SJCRH30 (cell line): ENCODE measurements at places on chromosomes 2 and 18.
A peak's percentile ranks its signal among the peaks of the same experiment; 100 is the strongest.

GRCh38 chr2:206368933-206369569 is 74.3 kb upstream of the ADAM23 start:
- no peak for DNase-seq

- no peak for DNase-seq
Observed at GRCh38 chr2:113734185-113734584, 22.3 kb downstream of the SLC35F5 start.

DNA sequence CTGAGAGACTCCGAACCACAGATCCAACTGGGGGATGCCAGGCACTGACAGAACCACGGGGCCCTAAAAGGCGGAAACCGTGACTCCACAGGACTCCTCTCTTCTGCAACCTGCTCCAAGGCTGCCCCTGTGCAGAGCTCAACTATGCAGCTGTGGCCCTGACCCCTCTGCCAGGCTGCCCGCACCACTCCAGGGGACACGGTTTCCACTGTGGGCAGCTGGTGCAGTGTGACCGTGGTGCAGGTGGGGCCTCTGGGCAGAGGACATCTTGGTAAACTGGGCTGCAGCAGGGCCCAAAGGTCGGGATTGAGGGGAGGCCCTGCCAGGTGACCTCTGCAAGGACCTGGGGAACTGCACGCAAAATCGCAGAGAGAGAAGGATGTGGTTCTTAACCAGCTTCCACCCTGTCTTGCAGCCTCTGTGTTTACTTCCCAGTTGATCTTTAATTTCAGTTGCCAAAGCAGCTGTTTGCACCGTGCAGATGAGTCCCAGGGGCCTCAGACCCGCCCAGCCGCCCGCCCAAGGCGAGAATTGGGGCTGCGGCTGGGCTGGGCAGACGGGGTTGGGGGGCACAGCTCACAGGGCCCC is 104.6 kb upstream of the CTDP1 start:
- no peak for DNase-seq

DNA sequence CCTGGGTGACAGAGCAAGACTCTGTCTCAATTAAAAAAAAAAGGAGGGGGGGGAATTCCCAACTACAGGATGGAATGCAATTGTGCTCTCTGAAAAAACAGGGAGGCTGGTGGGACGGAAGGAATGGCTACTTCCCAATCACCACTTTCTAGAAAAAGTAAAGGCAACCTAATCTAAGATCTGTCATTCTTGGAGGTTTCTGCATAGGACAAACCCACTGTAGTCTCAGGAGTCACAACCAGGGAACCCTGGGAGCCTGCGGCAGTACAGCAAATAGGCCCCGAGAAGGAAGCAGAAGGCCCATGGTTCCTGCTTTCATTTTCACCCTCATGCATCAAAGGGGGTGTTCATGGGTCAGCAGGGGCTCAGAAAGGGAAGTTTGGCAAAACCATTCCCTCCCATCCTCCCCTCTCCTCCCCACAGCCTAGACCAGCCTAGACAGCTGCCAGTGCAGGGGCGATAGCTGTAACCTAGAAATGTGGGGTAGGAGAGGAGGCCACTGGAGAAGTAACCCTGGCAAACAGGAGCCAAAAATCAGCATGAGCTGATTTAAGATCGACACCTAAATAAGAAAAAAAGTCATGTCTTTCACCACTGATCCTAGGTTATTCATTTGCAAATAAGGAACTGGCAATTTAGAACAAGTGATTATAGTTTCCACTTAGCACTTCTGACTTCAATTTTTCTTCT is 48.0 kb downstream of the TRABD2A start:
- no peak for DNase-seq

GRCh38 chr2:26461601-26462023 is 16.3 kb downstream of the OTOF start:
- no peak for DNase-seq

DNA sequence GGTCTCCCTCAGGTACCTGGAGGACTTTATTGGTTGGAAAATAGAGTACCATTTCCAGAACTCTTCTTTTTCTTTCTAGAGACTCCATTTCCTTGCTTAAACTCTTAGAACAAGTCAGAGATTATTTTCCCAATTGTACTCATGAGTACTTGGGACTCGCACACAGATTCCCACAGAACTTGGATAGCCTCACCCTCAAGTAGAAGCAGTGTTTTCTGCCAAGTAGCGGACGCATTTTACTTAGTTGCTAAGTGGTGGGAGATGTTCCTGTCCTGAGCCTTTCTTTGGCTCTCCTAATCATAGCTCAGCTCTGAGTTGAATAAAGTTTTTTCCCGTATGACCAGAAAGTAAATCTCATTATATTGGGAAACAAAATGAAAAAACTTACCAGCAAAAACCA is 17.2 kb downstream of the SLC30A3 start:
- no peak for DNase-seq

- DNase-seq = no peak
Observed at GRCh38 chr2:64643838-64644457, 9.8 kb downstream of the SERTAD2 start.

DNA sequence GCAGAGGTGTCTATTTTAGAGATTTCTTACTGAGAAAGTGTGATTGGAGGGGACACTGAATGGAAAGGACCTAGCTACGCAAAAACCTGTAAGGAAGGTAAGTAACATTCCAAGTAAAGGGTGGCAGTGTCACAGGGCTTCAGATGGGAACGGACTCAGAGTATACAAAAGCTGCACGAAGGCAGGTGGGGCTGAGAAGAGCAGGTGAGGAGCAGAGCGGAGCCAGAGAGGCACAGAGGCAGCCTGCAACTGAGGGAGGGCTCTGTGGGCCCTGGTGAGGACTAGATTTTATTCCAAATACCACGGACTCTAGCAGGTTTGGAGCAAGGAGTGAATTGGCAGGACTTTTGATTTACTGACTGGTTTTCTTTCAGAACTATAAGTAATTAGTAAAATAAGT is 331.3 kb upstream of the PKDCC start:
- no peak for DNase-seq

- no peak for DNase-seq
Observed at GRCh38 chr2:140144611-140145010, 1364.4 kb upstream of the NXPH2 start.

DNA sequence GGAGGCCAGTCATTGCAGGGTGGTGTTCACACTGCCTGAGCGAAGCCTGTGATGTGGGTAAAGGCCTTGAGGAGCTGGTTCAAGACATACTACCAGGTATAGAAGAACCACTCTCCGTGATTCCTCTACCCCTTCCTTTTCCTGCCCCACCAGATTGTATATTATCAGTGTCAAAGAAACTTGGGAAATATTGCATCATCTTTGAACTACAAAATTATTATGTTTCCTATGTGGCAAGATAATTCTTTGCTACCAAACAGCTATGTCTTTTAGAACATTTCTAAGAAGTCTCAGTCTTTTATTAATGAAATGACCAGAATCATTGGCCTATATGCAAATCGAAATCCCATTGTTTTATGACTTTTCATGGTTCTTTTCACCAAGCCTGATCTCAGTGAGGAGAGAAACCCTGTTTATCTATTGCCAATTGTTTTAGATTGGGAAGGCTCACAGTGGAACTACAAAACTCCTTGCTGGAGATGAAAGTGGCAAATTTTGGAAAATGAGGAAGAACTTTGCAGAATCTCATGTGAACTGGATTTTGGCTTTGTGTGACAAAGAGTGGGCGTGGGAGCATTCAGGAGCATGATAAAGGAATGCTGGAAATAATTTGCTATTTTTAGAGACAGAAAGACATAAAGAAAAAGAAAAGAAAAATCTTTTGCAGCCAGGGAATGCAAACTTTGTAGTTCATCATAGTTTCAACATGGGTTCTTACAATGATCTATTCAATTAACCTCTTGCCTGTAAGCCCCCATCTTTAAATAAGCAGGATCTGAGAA is 286.9 kb downstream of the INSIG2 start:
- no peak for DNase-seq

DNA sequence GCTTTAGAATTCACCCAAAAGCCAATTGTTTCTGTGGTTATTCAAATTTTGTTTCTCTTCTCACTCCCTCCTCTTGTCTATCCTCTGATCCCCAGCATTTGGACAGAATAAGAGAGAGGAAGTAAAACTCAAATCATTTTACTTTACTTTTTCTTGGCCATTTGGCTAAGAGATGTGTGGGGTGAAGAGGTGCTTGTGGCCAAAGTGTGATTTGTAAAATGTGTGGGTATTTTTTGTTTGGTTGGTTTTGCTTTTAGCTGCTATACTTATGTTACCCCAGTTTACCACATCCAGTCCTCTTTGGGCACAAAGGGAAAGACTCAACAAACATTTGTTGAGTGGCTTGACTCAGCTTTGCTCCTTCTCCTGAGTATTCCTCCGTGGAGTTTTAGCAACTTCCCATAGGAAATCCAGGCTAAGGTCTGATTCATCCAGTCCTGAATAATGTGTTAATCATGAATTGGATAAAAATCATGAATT is 109.1 kb upstream of the CYP1B1 start:
- DNase-seq = no peak

GRCh38 chr2:108414256-108414876 is 34.6 kb upstream of the GCC2 start:
- no peak for DNase-seq

GRCh38 chr2:39027421-39027820 is 93.4 kb downstream of the SOS1 start:
- no peak for DNase-seq

- DNase-seq = no peak
Observed at GRCh38 chr2:14996351-14997014, 364.0 kb downstream of the LRATD1 start.

DNA sequence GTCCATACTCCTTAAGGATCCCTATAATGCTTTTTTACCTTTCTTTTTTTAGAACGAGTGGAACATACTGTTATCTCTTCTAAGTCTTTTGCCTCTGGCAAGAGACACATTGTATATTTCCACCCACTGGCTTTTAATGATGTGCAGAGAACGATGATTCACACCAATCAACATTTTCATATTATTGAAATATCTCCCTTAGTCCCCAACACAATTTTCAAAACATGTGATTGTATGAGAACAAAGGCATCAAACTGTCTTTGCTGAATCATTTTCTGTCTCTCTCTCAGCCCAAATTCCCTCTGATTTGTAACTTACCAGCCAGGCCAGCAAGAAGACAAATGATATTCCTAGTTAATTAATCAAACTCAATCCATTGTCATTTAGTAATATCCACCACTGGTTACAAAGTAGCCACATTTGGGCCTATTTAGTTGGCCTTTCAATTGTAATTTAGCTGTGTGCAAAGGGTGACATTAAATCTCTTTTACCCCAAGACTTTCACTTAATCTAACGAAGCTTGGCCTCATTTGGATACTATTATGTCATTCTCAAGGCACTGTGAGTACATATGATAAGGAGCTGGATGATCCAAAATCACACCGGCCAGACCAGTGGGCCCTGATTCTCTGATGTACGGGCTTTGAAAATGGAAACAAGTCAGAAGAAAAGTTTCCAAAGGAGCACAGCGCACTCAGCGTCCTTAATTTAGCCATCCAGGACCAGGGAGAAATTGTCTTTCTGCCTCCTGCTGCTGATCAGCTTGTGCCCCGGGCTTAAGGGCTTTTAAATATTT is 185.1 kb downstream of the SCG2 start:
- DNase-seq = no peak

GRCh38 chr2:65291216-65292105 is 63.8 kb downstream of the ACTR2 start:
- DNase-seq = no peak

GRCh38 chr2:233047206-233047605 is 12.9 kb upstream of the INPP5D start:
- DNase-seq = no peak

- no peak for DNase-seq
Observed at GRCh38 chr2:197191940-197192322, 118.6 kb downstream of the ANKRD44 start.

- no peak for DNase-seq
Observed at GRCh38 chr2:86815611-86816010, 24.9 kb upstream of the CD8A start.

DNA sequence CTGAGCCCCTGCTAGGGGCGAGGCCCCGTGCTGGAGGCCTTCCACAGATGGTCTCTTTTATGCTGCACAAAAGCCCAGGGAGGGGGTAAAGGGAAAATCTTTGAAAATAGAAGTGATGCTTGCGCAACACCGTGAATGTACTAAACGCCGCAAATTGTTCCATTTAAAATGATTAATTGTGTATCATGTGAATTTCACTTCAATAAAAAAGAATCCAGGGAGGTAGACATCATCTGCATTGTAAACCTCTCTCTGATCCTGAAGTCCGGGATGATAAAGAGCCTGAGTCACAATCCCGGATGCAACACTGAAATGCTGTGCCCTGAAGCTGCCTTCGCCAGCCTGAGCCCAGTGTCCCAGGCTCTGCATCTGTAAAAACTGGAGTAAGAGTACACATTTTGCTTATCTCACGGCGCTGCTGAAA is 107.7 kb upstream of the PPP1CB start:
- no peak for DNase-seq

- DNase-seq = peak; percentile 71
Observed at GRCh38 chr2:45008296-45009129, 739 bp downstream of the SIX2 start.

DNA sequence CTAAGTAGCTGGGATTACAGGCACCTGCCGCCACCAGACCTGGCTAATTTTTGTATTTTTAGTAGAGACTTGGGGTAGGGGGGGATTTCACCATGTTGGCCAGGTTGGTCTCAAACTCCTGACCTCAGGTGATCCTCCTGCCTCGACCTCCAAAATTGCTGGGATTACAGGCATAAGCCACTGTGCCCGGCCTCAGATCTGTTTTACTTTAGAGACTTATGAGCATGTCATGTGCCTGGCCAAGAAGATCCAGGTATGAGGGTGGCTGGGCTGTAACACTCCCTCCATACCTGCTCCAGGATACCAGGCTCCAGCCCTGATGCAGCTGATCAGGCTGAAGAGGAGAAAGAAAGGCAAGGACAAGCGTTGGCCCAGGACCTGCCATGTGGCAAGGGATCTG is 125.0 kb downstream of the LPIN1 start:
- no peak for DNase-seq

DNA sequence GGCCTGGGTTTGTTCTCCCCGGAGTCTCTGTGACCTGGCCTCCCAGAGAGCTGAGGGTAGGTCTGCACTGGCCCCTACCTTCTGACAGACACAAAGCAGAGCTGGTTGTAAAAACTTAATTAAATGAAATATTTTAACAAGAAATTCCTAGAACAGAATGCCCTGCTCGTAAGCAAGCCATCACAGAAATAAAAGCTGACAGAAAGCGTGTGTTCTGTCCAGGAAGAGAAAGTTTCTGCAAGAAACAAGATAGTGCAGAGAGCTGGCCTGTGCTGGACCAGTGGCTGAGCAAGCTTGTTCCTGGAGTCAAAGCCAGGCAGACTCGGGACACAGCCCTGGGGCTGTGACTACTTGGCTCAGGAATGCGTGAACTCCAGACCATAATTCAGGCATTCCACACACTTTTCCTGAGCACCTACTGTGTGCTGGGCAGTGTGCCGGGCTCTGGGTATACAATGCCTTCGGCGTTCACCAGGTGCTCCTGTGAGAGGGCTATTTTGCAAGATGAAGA is 51.6 kb downstream of the APOB start:
- DNase-seq = no peak

DNA sequence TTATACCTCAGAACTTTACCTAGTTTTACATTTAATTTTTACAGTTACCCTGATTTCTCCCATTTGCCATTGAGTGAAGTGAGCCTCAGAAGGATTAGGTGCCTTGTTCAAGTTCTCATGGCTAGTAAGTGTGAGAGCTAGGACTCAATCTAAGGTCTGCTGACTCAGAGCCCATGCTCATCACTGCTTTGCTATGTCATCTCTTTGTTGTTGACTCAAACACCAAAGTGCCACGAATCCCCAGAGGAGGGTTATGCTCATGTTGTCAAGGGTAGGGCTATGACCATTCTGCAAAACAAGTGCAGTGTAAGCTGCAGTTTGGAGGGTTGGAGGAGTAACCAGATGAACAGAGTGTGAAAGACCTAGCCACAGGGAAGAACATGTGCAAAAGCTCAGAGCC is 185.4 kb upstream of the SKOR2 start:
- DNase-seq = no peak

- DNase-seq = no peak
Observed at GRCh38 chr18:75317703-75318102, 107.1 kb downstream of the TSHZ1 start.
